Transverse colon (tissue), 4 donors: ENCODE measurements at places on chromosomes 1 and 21. TPM values are rescaled to one million over a fixed set of nuclear protein-coding genes. Genes with fewer than 3 reads are reported as not detected.

- DNase-seq = no peak
- no peaks in the 10 kb centered on the region for H3K27me3 ChIP-seq
- H3K36me3 ChIP-seq = no peaks in the 10 kb centered on the region
- H3K4me1 ChIP-seq = peaks cover 73% of the 10 kb centered on the region
- H3K4me3 ChIP-seq = no peak overlapping the region
- peak overlapping the region; percentile 71 for H3K27ac ChIP-seq
Measured at GRCh38 chr1:109993885-109994284, 9.3 kb downstream of the AHCYL1 start.

DNA sequence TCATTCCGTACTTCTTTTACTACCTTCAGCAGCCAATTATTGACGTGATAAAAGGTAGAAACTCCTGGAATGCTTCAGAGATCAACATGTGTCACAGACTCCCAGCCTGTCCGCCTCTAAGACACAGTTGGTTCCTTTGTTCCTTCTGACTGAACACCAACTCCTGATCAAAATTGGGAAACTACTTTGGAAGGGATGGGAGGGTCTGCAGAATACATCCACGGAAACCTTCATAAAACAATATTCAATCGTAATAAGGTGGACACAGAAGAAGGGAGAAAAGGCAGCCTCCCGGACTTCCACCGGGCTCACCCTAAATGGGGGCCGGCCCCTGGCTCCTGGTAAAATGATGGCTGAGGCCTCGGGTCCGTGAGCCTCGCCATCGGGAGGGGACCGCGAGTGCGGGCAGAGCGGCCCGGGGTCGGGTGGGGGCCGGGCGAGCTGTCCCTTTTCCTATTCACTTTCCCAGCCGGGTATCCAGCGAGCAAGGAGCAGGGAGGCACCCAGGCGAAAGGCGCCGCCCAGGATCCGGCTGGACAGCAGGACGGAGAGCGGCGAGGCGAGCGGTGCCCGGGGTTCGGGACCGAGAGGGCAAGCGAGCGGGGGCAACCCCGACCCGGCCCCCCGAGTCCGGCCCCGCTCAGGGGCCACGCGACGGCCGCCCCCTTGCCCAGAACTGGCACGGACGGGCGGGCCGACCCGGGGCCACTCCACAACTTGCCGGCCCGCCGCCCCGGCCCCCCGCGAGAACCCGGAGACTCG is 805 bp downstream of the NRIP1 start:
- H3K4me1 ChIP-seq = peaks cover 47% of the 10 kb centered on the region
- no peaks in the 10 kb centered on the region for H3K27me3 ChIP-seq
- peak overlapping the region; percentile 100 for H3K27ac ChIP-seq
- H3K36me3 ChIP-seq = no peaks in the 10 kb centered on the region

DNA sequence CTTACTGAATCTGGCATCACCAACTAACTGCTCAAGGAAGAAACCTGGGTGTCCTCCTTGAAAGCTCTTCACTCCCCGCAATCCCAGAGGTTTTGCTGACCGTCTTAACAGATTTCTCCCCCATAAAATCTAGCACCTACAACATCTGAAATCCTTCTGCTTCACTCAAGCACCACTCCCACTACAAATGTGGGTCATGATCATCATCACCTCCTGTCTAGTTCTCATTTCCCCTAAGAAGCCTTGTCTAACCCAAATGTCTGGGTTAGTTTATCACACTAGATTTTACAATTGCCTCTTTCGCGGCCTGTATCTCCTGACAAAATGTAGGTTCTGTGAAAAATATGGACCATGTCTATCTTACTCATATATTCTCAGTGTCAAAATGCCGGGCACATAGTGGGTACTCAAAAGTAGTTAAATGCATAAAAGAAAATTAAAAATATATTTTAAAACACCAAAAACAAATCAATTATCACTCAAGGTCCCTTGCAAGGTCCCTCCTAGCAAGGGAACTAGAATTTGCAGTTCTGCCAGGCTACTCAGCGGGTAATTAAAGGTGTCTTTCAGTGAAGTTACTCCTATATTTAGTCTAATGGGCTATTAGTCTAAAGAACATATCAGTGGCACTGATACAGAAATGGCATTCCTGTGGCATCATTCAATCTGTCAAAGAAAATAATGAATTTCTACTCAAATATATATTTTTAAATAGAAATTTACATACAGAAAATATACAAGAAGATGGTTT is 19.6 kb downstream of the C21orf91 start:
- H3K4me3 ChIP-seq = no peak overlapping the region
- H3K36me3 ChIP-seq = no peaks in the 10 kb centered on the region
- H3K27ac ChIP-seq = no peak overlapping the region
- DNase-seq = no peak
- no peaks in the 10 kb centered on the region for H3K27me3 ChIP-seq
- H3K4me1 ChIP-seq = no peaks in the 10 kb centered on the region

DNA sequence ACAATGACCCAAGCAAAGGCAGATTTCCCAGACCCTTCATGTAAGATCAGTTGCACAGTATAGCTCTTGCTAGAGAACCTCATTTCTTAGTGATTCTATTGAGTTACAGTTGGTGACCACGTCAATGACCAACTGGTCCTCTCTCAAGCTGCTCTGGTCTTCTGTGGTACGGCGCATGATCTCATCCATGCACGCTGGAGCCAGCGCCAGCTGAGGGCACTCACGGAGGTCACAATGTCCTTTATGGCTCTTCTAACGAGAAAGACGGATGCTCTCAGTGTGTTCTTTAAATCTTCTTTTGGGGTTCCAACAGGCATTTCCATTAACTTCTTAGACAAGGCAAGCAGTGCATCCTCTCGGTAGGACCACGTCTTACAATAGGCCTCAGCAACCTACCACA is 22.3 kb downstream of the CEP104 start:
- no peaks in the 10 kb centered on the region for H3K4me1 ChIP-seq
- no peaks in the 10 kb centered on the region for H3K27me3 ChIP-seq

DNA sequence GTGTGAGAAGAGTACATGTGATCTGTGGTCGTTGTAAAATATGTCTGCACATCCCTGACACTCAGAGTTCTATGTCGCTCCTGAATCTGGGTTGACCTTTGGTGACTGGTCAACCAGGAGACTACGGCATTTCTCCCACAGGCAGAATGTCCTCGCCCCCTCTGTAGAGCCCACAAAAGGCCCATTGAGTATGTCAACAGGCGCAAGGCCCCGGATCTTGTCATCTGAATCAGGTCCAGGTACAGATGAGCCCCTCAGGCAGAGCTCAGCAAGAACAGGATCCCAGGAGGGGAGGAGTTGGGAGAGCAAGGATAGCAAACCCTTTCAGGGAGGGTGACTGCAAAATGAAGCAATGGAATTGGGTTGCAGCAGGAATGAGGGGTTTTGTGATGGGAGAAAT is 126.5 kb downstream of the MATN1 start:
- peaks cover 21% of the 10 kb centered on the region for H3K27me3 ChIP-seq
- no peaks in the 10 kb centered on the region for H3K36me3 ChIP-seq
- H3K4me3 ChIP-seq = no peak overlapping the region
- H3K27ac ChIP-seq = no peak overlapping the region
- no peak for DNase-seq

AMY2B gene
- 34.3 TPM for total RNA-seq

CYP2J2 gene
- 31.0 TPM for total RNA-seq

MYOG gene
- total RNA-seq = not detected
